ENCODE measurements at places on chromosomes 11 and 22.

- peak; percentile 17 for DNase-seq
Measured at GRCh38 chr22:43945632-43946383, 9.4 kb upstream of the SAMM50 start.

DNA sequence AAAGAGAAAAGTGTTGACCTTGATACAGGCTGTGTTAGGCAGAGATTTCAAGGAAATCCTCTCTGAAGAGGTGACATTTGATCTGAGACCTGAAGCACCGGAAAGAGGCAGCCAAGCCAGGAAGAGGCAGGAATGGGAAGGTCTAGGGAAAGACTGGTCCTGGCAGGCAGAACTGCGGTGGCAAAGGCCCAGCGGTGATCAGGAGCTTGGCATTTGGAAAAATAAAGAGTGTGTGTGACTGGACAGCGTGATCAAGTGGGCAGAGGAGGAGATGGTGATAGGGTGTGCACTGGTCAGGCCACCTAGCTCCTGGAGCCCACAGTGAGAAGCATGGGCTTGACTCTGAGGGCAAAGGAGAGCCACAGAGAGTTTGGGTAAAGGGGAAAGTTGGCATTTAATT is 27.2 kb upstream of the GAB4 start:
- peak; percentile 84 for DNase-seq

DNA sequence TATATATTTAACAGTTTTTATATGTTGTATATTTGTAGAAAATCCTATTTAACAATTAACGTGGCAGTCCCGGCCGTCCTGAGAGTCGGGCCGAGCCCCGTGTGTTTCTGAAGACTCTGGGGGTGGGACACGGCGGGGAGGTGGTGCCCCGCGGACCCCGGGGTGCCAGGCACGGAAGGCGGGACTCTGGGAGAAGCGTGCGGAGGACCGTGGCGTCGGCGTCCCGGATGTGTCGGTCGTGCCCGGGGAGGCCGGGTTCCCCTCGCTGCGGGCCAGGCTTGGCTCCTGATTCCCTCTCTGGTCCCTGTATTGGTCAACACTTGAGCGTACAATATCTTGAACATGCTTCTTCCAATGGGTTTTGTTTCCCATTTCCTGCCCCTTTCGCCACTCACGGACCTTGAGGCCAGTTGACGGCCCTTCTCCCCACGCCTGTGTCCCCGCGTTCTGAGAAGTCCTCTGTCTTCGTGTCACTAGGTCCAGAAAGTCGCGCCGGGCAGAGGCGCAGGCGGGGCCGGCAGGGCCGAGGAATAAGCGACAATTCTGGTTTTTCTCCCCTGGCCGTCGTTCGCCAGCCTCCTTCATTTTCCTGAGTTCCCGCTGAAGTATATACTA is 1076.7 kb downstream of the BRD1 start:
- DNase-seq = no peak

DNA sequence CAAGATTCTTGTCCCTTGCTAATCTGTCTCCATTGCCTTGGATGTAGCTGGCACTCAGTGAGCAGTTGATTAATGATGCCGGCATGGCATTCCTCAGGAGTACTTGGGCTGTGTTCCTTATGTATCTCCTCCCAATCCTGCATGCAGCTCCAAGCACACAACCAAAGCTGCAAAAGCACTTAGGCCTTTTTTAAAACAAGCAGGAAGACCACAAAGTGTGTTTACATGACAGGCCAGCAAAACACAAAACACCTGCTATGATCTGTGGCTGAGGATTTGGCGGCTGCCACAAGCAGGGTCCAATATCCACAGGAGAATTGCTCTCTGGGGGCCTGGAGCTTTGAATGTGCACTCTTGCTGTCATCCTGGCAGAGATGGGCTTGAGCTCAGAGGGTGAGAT is 8.9 kb downstream of the ABTB2 start:
- DNase-seq = peak; percentile 81

- no peak for DNase-seq
Measured at GRCh38 chr22:25002241-25002985, 49.9 kb downstream of the KIAA1671 start.

- no peak for DNase-seq
Measured at GRCh38 chr11:62879235-62879978, 1.3 kb upstream of the SLC3A2 start.

DNA sequence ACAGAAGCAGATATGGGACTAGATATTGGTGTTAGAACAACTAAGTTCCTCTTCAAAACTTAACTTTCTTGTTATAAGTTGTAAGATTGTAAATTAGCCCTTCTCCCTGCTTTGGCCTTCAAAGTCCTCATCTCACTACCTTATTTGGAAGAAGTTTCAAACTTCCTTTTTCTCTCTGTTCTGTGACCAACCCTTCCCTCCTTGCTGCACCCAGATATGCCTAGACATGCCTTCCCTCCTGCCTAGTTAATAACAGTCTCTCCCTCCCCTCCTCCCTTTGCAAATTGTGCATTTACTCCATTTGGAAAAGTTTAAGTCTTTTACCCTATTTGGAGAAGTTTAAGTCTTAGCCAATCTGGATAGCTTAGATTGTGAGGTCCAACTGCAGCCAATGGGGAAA is 4.9 kb downstream of the OR52K2 start:
- DNase-seq = no peak

DNA sequence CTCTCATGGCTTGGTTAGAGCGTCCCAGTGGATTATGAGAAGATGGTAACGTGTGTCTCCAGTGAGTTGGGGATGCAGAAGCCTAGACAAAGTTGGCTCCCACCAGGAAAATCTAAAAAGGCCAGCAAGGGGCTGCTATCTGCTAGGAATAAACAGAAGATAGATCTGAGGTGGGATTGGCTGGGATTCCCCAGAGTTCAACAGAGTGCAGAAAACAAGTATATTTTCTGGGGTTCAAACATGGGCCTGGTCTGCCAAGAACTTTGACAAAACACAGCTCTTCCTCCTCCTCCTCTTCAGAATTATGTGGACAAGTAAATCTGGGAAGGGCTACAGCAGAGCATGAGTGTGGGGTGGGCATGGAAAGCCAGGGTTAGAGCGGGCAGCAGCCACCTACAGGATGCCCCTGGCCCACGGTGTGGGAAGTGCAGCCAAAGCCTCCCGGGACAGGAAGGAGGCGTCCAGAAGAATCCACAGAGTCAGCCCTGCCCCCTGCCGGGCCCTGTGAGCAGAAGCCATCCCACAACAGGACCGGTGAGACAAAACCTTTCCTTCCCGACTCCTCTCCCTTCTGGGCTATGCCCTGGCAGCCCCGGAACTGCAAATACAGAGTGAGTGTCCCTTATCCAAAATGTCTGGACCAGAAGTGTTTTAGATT is 67.1 kb downstream of the CD82 start:
- DNase-seq = no peak

- DNase-seq = no peak
Measured at GRCh38 chr11:1953489-1954266, 6.5 kb downstream of the MRPL23 start.

- no peak for DNase-seq
Measured at GRCh38 chr11:100830978-100831732, 144.1 kb downstream of the ARHGAP42 start.

DNA sequence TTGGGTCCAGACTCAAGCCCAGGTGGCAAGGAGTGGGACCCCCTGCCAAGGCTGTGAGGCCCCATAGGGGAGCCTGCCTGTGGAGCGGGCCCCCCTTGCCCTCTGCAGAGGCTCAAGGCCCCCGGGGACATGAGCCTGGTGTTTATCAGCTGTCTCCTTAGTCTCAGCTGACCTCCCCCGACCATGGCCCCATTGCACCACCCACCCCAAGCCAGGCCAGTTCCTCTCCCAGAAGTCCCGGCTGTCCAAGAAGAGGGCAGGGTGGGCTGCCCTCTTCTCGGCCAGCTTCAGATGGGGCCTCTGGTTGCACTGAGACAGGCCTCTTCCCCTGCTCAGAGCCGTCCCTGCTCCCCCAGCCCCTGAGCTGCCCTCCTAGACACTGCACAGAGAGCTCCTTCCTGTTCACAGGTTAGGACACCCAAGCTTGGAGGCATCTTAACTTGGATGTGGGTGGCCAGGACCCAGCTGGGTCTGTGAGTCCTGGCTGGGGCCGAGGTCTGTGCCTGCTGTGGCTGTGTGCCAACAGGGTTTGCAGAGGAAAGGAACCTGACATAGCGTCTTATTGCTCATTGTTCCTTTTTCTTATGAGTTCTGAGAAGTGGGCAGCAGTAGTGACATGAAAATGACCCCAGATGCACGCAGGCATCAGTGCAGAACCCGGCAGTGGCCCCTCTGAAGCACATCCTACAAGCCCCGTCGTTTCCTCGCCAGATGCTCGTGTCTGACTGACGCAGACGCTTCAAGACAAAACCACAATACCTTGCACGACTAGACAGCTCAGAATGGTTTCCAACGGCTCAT is 5.4 kb downstream of the TRABD start:
- DNase-seq = no peak

GRCh38 chr22:37241351-37242142 is 2.5 kb downstream of the RAC2 start:
- no peak for DNase-seq

DNA sequence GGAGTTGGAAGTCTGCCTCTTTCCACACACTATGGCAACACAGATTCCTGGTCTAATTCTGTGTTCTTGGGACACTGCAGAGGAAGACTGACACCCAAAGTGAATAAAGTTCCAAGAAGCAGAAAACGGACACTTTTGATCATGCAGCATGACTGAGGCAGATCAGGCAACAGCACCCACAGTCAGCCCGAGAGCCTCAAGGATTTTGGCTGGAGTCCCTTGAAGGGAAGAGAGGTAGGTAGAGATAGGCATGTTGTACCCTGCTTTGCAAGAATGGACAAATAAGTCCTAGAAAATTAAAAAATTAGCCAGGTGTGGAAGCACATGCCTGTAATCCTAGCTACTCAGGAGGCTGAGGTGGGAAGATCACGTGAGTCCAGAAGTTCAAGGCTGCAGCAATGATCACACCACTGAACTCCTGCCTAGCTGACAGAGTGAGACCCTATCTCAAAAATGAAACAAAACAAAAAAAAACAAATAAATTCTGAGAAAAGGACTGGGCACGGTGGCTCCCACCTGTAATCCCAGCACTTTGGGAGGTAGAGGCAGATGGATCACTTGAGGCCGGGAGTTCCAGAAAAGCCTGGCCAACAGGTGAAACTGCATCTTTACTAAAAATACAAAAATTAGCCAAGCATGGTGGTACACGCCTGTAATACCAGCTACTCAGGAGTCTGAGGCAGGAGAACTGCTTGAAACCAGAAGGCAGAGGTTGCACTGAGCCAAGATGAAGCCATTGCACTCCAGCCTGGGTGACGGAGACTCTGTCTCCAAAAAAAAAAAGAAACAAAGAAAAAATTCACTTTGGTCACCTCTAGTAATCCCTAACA is 6.9 kb downstream of the SLC43A1 start:
- DNase-seq = no peak

DNA sequence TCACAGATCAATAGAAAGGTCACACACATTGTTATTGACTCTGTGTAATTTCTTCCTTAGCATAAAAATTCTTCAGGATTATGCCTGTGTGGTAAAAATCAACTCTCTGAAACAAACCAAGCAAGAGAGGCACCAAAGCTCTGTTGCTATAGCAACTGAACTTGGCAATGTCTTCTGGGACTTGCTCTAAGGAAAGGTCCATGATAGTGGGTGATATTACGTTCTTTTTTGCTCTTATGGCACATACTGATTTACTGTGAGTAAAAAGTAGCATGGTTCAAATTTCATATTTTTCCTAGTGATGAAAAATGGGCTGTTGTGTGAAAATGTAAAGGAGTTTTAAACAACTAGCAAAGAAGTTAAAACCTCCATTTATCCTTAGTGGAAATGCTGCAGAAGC is 66.4 kb downstream of the SVIP start:
- no peak for DNase-seq

GRCh38 chr11:114166897-114167323 is 107.4 kb downstream of the ZBTB16 start:
- DNase-seq = peak; percentile 54

DNA sequence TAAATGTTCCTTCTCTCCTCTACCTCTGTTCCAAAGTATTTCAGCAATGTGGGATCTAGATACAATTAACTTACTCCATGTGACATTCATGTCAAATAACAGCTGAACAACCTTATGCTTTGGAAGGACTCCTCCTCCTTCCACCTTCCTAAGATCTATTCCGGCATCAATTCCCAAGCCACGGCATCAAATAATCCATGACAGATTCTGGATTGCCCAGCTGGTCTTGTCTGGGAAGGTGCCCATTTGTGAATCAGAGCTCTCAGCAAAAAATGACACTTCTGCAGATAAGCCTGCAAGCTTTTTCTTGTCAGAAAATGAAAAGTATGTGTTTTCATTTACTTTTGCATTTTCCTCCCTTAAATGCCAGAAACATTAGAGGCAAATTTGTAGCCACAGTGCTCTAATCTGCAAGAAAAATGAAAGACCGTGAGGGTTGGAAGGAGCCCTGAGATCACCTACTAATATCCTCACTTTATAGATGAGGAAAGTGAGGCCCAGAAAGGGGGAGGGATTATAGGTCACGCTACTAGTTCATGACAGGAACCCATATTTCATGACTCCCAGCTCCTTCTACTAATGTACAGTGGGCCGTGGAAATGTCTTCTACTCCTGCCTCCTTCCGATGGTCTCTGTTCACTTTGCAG is 124.0 kb downstream of the ME3 start:
- no peak for DNase-seq

DNA sequence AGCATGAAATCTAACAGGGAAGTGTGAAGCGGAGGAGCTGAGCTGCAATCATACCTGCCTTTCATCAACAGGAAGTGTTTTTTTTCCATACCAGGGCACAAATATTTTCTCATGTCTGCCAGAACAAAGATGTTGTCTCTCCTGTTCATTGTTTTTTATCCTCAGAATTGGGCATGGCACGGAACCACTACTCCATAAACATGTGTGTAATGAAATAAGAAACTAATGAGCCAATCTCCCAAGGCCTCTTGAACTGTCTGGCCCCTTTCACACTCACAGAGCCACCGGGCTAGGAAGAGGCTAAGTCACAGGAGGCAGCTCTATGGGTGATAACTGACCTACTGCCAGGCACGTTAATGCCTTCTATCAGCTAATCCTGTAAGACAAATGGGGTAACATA is 124.4 kb downstream of the ETS1 start:
- DNase-seq = peak; percentile 39

GRCh38 chr11:124761301-124762104 is 587 bp downstream of the ESAM start:
- DNase-seq = no peak

DNA sequence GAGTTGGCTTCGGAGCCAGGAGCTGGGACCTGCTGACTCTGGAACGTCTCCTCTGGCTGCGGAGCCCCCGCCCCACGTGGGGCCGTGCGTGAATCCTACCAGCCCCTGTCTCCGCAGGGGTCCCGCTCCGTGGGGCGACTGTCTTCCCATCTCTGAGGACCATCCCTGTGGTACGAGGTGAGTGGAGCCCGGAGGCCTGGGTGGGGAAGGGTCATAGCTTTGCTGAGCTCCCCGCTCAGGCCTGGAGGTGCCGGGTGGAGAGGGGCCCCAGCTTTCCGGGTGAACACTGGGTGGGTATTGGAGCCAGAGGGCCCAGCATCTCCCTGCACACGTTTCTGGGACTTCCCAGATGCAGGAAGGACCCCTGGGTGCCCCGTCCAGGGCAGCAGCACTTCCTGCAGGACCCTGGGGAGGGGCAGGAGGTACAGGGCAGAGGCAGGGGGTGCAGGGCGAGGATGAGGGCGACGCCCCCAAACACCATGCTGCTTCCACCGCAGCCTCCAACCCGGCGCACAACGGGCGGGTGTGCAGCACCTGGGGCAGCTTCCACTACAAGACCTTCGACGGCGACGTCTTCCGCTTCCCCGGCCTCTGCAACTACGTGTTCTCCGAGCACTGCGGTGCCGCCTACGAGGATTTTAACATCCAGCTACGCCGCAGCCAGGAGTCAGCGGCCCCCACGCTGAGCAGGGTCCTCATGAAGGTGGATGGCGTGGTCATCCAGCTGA is 3.8 kb downstream of the MUC5AC start:
- DNase-seq = no peak

GRCh38 chr11:130655300-130655699 is 206.9 kb downstream of the ADAMTS15 start:
- no peak for DNase-seq

Measured in NCI-H2029 treated with DMSO at 0.1 percent for 48 hours (cell line).